ENCODE measurements at places on chromosomes 2 and 18.

GRCh38 chr2:142973160-142973821 lies 95.8 kb downstream of the KYNU start:
- DNase-seq, result no peak

GRCh38 chr2:147173189-147173581 lies 671.6 kb upstream of the ACVR2A start:
- no peak for DNase-seq

DNA sequence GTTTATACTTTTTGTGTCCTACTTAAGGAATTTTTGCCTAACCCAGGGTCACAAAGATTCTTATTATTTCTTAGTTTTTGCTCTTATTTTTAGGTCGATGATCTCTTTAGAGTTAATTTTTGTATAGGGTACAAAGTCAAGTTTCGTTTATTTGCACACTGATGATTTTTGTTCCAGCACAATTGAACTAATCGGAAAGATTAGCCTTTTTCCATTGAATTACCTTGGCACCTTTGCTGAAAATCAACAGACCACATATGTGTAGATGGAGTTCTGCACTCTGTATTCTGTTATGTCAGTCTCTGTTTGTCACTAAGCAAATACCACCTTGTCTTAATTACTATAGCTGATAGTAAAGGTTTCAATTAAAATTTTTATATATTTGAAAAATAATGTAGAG lies 18.7 kb downstream of the EML4 start:
- DNase-seq, result no peak

DNA sequence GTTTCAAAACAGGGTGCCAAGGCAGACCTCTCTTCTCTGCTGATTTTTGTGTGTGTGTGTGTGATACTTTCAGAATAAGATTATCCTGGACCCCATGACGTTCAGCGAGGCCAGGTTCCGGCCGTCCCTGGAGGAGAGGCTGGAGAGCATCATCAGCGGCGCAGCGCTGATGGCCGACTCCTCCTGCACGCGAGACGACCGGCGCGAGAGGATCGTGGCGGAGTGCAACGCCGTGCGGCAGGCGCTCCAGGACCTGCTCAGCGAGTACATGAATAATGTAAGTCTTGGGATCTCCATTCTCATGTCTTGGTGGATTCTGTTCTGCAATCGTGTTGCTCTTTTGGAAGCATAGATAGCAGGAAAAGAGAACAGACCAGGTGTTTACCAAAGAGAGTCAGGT lies 395.0 kb downstream of the LRRTM1 start:
- DNase-seq, result no peak

GRCh38 chr2:223889229-223889628 lies 51.8 kb upstream of the AP1S3 start:
- no peak for DNase-seq

DNA sequence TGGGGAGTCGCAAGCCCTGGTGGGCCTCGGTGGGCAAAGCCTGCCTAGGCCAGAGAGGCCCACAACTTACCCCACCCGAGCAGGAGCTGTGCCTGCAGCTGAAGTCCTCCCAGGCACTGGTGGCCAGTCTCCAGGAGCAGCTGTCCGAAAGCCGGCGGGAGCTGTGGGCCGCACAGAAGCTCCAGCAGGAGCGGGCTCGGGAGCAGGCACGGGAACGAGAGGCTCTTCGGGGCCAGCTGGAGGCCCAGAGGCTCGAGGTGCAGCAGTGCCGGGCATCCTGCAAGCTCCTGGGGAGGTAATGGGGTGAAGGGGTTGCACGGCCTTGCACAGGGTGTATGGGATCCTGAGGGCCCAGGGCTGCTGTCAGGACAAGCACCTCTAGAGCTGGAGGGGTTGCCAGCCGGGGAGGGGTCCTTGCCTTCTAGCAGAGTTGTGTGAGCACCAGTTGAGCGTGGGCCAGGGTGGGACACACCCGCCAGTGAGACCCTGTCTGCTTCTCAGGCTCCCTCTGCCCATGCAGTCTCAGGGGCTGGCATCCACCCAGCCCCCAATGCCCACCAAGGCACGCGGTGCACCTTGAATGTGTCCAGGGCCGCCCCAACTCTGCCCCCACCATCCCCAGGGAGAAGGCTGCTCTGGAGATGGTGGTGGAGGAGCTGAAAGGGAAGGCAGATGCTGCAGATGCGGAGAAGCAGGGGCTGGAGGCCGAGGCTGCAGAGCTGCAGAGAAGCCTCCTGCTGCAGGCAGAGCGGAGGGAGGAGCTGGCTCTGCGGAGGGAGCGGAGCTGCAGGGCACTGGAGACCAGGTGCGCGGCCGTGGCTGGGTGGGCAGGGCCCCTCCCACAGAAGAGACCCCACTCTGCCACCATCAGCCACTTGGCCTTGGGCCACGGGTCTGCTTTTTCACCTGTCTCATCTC lies 27.2 kb downstream of the CROCC2 start:
- DNase-seq, result no peak

DNA sequence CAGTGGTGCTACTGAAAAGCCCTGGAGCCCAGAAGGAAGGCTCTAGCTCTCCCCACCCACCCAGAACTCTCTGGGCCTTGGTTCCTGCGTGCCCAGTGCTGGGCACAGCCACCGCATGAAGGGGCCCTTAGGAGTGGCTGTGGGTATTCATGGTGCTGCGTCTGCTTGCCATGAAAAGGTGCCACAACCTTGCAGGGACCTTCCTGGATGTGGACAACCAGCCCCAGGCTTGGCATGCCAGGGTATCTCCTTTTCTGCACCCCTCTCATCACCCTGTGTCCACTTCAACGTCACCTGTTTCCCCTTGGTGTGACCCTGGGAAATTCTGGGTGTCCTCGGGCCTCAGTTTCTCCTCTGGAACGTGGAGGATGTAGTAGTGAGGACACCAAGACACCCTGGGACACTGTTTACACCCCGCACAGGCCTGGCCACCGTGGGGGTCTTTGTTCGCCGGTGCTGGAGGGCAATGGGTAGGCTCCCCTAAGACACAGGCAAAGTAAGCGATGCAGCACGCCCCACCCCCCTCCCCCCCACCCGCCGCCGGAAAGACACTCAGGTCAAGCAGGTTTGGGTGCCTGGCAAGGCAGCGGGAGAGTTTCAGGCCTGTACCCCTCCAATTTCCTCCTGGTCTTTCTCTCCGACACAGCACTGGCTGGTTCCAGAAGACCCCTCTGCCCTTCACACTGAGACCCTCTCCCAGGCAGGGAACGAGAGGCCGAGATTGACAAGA lies 34.8 kb upstream of the TAF1B start:
- DNase-seq, result no peak

- no peak for DNase-seq
These were observed 21.2 kb downstream of the FOSL2 start for GRCh38 chr2:28413899-28414295.

GRCh38 chr2:118249531-118249930 lies 161.3 kb downstream of the INSIG2 start:
- no peak for DNase-seq

GRCh38 chr2:177225965-177226360 lies 13.4 kb downstream of the HNRNPA3 start:
- no peak for DNase-seq

DNA sequence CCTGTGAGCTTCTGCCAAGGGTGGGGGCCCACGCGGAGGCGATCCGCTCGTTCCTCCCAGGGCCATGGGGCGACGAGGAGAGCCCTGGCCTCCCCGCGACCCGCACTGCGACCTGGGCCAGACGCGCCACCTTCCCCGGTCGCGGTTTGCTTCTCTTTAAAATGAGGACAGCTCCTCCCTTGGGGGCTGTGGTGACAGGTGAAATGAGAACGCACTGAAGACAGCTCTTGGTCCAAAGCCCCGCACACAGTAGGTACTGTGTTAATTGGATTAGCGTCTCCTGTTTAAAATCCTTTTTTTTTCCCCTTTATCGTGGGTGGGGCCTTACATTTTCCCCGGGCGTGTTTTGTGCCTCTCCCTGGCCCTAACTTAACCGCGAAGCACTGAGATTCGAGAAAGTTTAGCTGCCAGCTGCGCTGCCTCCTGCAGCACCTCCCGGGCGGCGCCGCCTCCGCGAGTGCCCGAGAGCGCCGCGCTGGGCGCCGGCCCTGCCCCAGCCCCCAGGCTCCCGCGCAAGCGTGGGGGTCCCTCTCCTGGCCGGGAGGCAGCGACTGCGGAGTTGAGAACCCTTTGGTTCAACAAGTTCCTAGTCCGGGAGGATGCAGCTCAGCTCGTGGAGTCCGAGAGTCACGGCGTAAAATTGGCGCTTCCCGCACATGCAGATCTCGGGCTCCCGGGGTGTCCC lies 1.1 kb downstream of the HPCAL1 start:
- no peak for DNase-seq

DNA sequence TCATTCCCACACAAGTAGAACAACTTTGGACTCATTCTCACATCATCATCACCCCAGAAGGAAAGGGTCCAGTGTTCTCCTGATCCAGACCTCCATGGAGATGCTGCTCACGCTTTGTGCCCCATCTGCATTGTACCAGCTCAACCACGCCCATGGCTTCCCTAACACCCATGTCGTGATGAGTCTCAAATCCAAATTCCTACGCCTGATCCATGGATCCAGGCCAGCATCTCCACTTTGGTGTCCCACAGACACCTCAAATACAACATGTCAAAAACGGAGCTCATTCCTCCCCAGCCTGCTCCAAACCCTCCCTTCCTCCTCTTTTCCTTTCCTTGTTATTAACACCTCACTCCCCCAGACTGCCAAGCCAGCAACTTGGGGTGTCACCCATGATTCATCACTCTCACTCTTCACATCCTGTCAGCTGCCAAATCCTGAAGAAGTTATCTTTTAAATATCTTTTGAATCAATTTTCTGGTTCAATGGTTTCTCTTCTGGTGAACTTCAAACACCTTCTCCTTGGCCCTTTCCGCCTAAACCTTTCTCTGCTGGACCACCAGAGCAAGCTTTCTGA lies 30.2 kb upstream of the FAM124B start:
- DNase-seq, result no peak

- DNase-seq, result no peak
These were observed 13.0 kb upstream of the SLC9A2 start for GRCh38 chr2:102606353-102606752.
